ENCODE measurements at places on chromosomes 3 and 15. TPM values are rescaled to one million over a fixed set of nuclear protein-coding genes. Genes with fewer than 3 reads are reported as not detected.

- DNase-seq = no peak
Measured at GRCh38 chr15:88324741-88325065, 68.2 kb upstream of the NTRK3 start.

DNA sequence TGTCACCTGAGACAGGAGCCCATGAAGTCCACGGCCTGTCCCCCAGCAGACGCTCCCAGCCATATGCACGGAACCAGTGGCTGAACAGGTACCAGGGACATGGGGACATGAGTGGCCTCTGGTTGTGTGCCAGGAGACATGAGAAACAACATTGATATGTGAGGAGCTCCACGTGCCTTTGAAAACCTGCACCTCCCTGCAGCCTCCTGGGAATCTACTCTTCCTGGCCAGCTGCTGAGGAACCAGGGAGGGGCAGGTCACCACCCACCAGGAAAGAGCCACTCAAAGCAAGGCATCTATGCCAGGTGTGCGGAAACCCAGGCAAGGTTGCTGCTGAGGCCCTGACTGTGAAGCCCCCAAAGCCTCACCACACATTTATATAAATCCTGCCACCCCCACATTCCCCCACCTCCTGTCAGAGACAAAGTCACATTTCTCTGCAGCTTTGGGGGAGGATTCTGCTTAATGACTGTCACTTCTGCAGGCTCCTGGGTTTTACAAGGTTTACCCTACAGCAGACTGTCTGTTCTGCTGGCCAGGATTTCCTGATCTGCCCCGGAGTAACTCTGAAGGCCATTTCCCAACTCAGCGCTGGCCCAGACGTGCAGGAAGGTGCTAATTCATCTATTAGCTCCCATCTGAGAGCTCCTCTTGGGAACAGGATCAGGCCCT, 110.8 kb downstream of the ADCY5 start:
- no peak for DNase-seq

DNA sequence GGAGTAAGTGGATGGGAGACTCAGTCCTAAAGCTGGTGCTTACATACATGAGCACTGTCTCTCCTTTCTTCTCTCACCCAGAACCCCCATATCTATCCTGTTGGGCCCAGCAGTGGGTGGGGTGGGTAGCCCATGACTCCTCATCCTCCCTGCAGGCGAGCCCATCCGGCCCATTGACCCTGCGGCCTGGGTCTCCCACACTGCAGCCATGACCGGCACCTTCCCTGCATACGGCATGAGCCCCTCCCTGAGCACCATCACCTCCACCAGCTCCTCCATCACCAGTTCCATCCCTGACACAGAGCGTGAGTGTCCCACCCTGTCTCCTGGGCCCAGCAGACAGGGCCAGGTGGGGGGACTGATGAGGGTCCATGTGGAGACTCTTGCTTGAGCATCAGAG, 8.0 kb upstream of the AP2M1 start:
- DNase-seq = no peak

- no peak for DNase-seq
Measured at GRCh38 chr3:51678641-51679040, 7.6 kb downstream of the TEX264 start.

- no peak for DNase-seq
Measured at GRCh38 chr3:98655666-98656065, 62.3 kb upstream of the CPOX start.

DNA sequence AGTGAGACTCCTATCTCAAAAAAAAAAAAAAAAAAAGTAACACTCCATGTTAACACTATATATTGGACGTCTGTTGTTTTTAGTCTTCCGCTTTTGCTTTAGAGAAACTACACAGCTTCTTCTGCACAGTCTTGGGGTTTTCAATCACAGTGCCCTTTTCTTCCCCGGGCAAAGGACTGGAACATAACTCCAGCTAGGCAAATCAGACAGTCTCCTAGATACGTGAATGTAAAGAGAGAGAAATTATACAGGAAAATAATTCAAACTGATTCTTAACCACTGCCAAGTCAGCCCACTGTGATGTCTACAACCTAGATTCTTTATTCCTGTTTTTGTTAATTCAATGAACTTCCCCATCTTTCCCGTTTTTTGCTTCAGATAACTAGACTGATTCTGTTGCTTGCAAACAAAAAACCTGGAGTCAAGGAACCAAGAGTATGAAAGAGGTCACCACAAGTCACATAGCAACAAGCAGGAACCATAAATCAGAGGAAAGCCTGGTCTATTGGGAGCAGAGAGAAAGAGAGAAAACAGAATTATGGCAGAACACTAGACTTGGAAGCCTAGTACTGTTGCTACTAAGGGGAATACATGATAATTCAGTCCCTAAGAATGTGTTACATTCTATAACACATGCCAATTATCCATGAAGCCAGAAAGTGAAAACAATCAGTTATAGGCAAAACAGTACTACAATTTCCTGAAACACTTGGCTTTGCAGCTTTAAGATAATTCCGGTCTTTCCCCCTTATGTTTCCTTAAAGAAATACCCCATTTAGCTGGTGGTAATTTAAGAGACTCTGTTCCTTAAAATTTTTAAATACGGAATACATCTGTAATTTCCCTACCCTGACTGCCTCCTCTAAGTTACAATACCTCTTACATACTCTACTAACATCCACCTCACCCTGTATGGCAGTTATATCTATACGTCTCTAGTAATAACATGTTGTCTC, 63.1 kb downstream of the TBL1XR1 start:
- peak; percentile 81 for DNase-seq

DNA sequence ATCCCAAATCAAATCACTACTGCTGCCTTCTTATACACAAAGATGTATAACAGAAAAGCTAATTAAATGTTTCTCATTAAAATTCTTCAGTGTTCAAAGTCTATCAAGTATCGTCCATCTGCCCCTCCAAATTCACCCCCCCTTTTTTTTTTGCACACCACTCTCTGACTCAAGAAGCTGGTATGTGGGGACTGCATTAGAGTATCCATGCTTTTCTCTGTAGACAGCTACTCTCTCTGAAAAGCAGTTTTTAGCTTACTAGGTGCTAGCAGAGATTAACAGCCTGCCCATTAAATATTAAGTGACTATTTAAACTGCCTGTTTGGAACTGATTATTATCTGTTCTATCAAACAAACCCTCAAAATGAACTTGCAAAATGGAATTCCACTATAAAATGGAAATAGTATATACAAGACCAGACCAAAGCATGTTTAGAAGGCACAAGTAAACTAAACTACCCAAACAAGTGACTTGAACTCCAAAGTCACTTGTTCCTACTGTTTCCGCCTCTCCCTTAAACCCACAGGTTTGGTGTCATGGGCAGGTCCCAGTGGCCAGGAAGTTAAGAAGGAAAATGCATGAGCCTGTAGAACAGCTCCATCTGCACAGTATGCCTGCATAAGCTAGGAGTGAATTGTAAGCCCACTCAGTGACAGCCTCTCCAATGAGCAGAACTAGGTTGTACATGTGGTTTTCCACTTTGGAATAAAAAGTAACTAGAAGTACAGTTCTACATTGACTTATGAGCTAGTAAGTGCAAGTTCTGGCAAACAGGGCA, 32.5 kb downstream of the GBE1 start:
- DNase-seq = no peak

LRRC2 gene
- polyA plus RNA-seq = 5.2 TPM

UROC1 gene
- polyA plus RNA-seq = 0.11 TPM

ZPLD1 gene
- 0.07 TPM for polyA plus RNA-seq

CPLX3 gene
- not detected for polyA plus RNA-seq
